ENCODE measurements at places on chromosomes 13 and 19.

GRCh38 chr19:20964798-20965197 is 41.7 kb downstream of the ZNF85 start:
- DNase-seq = no peak

DNA sequence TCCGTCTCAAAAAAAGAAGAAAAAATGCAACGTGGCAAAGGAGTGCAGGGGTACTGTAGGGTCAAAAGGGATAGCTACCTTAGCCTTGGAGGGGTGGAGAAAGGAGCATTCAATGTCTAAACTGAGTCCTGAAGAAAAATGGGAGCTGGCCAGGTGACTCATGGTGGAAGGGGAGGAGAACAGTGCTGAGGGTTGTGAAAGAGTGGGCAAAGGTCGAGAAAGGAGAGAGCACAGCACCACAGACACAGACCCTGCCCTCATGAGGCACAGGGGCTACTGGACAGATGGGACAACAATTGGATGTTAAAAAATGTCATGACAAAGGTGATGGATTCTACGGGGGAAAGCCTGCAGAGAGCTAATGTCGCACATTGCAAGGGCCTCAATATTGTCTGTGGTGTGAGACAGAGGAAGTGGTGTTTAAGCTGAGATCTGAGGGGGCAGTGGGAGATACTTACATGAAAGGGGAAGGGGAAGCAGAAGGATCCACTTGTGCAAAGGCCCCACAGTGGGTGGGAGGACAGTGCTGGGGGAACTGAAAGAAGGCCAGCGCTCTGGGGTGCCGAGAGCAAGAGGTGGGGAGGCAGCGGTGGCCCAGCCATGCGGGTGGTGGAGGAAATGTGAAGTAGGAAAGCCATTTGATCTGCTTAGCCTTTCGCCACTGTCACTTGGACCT is 42.9 kb upstream of the URAD start:
- no peak for DNase-seq

GRCh38 chr13:35839806-35840205 is 291.4 kb downstream of the DCLK1 start:
- DNase-seq = no peak

GRCh38 chr19:13665125-13665905 is 99.0 kb upstream of the MRI1 start:
- DNase-seq = no peak

- no peak for DNase-seq
Measured at GRCh38 chr13:27135023-27135422, 36.6 kb downstream of the USP12 start.

GRCh38 chr19:35000338-35000646 is 169 bp downstream of the GRAMD1A start:
- DNase-seq = no peak

DNA sequence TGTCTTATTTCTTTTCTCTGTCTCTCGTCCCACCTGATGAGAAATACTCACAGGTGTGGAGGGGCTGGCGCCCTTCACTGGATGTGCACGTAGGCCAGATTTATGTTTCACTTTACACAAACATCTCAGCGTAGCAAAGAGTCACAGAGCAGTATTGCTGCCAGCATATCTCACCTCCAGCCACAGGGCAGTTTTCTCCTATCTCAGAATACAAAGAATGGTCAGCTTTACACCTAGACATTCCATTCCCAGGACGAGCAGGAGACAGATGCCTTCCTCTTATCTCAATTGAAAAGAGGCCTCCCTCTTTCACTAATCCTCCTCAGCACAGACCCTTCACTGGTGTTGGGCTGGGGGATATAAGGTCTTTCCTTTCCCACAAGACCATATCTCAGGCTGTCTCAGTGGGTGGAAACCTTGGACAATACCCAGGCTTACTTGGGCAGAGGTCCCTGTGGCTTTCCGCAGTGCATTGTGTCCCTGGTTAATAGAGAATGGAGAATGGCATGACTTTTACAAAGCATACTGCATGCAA is 7.2 kb upstream of the ZNF611 start:
- no peak for DNase-seq

- DNase-seq = no peak
Measured at GRCh38 chr19:41307090-41307875, 2.7 kb upstream of the CCDC97 start.

- no peak for DNase-seq
Measured at GRCh38 chr13:38743466-38743865, 56.6 kb downstream of the FREM2 start.

DNA sequence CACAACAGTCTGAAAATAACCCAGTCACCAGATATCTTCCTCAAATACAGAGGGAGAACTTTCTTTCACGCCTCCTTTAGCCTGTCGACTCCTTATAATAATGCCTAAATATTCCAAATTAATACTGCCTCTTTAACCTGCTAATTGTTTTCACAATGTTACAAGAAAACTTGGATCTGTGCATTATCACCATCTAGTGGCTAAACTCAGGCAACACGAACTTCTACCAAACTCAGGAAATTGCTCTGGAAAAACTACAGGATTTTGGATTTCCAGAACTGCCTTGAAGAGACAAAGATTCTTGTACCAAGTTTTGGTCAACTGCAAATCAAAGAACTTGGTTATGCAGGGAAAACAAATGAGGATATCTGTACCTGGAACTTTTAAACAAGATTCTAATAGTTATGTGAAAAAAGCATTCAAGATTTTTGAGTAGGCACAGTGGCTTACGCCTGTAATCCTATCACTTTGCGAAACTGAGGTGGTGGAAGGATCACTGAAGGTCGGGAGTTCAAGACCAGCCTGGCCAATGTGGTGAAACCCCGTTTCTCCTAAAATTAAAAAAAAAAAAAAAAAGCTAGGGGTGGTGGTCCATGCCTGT is 10.8 kb downstream of the CLN5 start:
- DNase-seq = no peak

DNA sequence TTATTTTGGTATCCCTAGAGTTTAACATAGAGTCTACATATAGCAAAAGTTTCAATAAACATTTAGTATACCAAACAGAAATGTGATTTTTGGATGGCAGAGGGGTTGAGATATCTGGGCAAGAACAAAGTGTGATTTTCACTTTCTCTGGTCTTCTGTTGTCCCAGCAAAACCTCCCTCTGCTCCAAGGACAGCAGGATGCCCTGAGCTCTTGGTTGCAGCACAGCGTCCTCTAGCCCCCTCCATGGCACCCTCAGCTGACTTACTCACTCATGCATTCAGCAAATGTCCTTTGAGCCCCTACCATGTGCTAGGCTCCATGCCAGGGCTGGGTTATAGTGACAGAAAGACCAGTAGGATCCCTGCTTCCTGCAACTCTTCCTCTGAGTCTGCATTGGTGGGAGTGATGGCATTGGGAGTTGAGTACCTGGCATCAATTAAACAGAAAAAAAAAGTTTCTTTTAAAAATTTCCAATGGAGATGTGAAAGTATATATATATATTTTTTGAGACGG is 104.8 kb upstream of the UBL3 start:
- DNase-seq = no peak

GRCh38 chr19:9863759-9864158 is 28.6 kb downstream of the PIN1 start:
- DNase-seq = no peak

GRCh38 chr19:34773555-34773864 is 495 bp upstream of the ZNF599 start:
- DNase-seq = no peak

DNA sequence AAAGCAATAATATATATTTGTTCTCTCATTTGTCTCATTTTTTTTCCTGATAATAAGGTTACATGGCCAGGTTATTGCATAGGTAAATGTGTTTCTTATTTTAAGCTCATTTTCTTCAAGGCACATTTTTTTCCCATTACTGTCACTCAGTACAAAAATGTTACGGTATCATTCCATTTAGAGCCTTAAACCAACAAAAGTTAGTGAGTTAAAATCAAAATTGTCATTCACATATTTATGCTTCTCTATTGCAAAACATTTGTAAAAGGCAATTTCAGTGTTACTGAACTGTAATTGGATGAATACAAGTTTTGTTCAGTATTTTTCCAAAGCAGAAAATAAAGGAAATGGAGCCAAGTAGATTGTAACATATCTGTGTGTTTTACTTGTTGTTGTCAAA is 117.6 kb upstream of the MAB21L1 start:
- DNase-seq = no peak

GRCh38 chr19:13255041-13255718 is 105.0 kb downstream of the IER2 start:
- no peak for DNase-seq

GRCh38 chr13:81207636-81208035 is 866.7 kb upstream of the SPRY2 start:
- DNase-seq = no peak

GRCh38 chr13:72662548-72662947 is 64.9 kb downstream of the MZT1 start:
- DNase-seq = no peak

DNA sequence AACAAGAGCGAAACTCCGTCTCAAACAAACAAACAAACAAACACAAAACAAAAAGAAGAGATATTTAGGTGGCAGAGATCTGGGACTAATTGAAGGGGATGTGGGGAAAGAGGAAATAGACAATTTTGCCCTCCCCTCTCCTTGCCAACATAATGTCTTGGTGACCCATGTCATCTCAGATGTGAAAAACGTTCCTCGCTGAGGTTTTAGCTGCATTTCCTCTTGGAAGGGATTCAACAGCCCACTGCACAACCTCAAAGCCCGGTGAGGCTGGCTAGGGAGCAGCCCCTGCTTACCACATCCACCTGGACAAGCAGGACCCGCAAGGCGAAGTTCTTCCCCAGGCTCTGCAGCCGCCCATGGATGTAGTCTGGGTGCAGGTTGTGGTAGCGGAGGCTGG is 4.9 kb downstream of the ERCC1 start:
- DNase-seq = no peak

DNA sequence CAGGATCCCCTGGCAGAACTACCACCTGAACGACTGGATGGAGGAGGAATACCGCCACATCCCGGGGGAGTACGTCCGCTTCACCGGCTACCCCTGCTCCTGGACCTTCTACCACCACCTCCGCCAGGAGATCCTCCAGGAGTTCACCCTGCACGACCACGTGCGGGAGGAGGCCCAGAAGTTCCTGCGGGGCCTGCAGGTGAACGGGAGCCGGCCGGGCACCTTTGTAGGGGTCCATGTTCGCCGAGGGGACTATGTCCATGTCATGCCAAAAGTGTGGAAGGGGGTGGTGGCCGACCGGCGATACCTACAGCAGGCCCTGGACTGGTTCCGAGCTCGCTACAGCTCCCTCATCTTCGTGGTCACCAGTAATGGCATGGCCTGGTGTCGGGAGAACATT is 7.5 kb downstream of the FUT2 start:
- no peak for DNase-seq

DNA sequence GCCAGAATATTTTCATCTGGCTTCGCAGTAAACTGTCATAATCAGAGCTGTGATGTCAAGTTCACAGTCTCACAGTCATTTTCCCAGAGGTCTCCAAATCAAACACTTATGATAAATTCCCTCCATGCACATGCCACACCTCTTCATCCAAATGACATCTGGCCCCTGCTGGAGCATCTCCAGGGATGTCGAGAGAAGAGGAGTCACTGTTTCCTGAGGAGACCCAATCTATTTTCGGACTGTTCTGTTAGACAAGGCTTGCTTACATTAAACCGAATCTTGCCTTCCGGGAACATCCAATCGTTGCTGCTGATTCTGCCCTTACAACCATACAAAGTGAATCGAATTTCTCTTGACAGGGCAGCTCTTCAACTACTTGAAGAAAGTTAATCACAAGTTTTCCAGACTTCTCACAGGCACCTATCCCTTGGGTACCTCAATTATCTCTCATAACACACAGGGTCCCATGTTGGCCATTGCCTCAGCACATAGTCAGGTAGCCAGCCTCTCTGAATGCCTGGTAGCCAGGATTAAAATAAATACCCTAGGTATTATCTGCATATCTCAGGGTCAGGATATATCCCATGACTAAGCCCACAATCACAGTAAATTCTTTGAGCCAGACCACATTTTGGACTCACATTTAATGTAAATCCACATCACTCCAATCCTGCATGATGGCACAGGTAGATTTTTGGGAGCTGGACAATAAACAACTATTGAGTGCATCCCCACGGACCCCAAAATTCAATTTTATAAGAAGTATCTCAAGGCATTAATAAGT is 182.5 kb downstream of the ABCC4 start:
- DNase-seq = no peak

GRCh38 chr13:110438211-110438610 is 123.3 kb downstream of the RAB20 start:
- no peak for DNase-seq

- DNase-seq = no peak
Measured at GRCh38 chr19:13262450-13262849, 112.2 kb downstream of the IER2 start.

DNA sequence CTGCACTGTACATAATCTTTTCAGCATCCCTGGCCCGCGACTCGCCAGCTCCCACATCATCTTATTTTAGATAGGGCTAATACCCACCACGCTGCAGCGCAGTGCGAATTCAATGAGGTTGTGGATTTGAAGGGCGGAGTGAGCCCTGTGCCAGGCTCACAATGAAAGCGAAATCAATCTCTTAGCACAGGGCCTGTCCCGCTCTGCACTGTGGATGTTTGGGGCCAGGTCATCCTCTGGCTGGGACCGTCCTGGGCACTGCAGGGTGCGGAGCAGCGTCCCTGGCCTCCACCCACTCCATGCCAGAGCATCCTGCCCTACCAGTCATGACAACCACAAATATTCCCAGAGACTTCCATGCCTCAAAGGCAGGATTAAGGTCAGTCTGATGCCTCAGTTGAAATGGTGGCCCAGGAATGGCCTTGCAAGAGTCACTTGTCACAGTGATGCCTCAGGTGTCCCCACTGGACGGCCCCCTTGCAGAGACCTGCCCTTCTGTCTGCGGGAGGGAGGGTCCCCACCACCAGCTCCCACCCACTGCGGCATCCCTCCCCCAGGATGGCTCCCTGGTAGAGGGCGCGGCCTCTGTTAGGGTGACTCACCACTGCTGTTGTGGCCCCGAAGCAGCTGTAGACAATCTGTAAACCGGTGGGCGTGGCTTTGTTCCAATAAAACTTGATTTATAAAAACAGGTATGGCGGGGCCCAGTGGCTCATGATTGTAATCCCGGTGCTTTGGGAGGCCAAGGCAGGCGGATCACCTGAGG is 5.6 kb downstream of the UHRF1 start:
- peak; percentile 75 for DNase-seq

GRCh38 chr13:20475927-20476691 is 49.5 kb downstream of the CRYL1 start:
- DNase-seq = peak; percentile 53
